Small intestine (tissue), 16 donors: ENCODE measurements at places on chromosomes 2 and 18. TPM values are rescaled to one million over a fixed set of nuclear protein-coding genes. Genes with fewer than 3 reads are reported as not detected.

DNA sequence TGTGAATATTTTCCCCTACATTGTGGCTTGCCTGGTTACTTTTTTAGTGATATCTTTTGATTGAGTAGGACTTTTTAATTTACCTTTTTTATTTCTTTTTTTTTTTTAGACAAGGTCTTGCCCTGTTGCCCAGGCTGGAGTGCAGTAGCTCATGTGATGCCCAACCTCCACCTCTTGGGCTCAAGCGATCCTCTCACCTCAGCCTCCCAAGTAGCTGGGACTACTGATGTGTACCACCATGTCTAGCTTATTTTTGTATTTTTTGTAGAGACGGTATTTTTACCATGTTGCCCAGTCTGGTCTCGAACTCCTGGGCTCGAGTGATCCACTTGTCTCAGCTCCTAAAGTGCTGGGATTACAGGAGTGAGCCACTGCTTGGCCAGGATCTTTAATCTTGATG lies 25.3 kb downstream of the EML4 start:
- no peak overlapping the region for H3K4me3 ChIP-seq
- no peak for DNase-seq
- peaks cover 10% of the 10 kb centered on the region for H3K4me1 ChIP-seq
- no peaks in the 10 kb centered on the region for H3K27me3 ChIP-seq
- no peaks in the 10 kb centered on the region for H3K36me3 ChIP-seq

DNA sequence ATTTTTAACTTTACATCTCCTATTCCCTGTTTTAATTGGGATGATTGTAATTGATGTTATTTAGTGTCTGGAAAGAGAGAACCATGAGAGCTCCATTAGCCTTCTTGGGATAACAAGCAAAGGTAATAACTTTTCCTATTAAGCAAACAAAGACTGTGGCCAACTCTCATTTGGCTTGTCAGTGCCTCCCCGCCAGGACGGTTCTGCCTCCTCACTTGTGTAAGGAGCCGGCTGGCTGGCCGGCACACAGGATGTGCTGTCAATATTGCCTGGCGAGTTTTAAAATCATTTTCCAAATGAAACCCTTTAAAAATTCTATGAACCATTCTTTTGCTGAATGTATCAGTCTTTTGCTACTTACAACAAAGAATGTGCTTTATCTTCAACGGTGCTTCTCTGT lies 898.3 kb downstream of the CPS1 start:
- H3K27ac ChIP-seq = no peak overlapping the region
- no peaks in the 10 kb centered on the region for H3K4me1 ChIP-seq
- H3K27me3 ChIP-seq = no peaks in the 10 kb centered on the region
- no peak overlapping the region for H3K4me3 ChIP-seq
- DNase-seq = no peak

DNA sequence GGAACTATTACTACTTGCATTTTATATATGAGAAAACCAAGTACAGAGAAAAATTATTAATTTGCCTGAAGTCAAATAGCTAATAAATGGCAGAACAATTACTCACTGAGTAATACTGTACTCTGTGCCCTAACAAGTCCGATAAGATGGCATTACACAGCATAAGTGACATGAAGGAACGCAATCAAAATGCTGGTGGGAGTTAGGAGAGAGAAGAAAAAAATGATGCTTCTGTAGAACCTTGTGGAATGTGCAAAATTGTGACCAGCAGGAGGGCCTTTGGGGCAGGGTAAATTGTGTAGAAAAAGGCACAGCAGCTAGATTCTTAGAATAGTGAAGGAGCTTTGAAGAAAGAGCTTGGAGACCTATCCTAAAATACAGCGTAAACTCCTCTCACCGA lies 32.9 kb downstream of the EPHA4 start:
- H3K4me1 ChIP-seq = no peaks in the 10 kb centered on the region
- no peak overlapping the region for H3K4me3 ChIP-seq
- H3K27me3 ChIP-seq = no peaks in the 10 kb centered on the region

- H3K36me3 ChIP-seq = no peaks in the 10 kb centered on the region
- H3K27ac ChIP-seq = no peak overlapping the region
- H3K4me1 ChIP-seq = no peaks in the 10 kb centered on the region
- no peaks in the 10 kb centered on the region for H3K27me3 ChIP-seq
- no peak for DNase-seq
Observed at GRCh38 chr2:186725783-186726182, 31.9 kb downstream of the FAM171B start.

DNA sequence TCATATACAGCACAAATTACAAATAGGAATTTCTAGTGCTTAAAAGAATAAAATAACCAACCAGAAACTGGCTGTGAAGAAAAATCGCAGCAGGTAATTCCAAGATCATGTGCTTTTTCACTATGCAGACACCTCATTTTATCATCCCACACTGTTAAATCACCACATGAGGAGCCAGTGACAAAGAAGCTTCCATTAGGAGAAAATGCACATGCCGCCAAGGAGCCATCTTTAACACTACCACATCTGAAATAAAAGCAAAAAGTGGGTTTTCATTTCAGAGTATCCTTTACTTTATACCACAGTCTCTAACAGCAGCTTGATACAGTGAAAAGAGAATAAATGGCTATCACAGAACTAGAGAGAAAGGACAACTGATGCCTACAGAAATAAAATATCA lies 6.8 kb downstream of the WDSUB1 start:
- no peak overlapping the region for H3K27ac ChIP-seq
- no peaks in the 10 kb centered on the region for H3K27me3 ChIP-seq
- DNase-seq = no peak
- no peak overlapping the region for H3K4me3 ChIP-seq
- H3K36me3 ChIP-seq = peaks cover 5% of the 10 kb centered on the region

- no peaks in the 10 kb centered on the region for H3K27me3 ChIP-seq
- no peak overlapping the region for H3K4me3 ChIP-seq
- H3K36me3 ChIP-seq = no peaks in the 10 kb centered on the region
- no peak overlapping the region for H3K27ac ChIP-seq
Observed at GRCh38 chr2:238518172-238518820, 91.6 kb downstream of the ASB1 start.

The PSMA8 gene
- polyA plus RNA-seq = not detected
